Prostate gland (tissue), 2 donors: ENCODE measurements at places on chromosomes 7 and 10. TPM values are rescaled to one million over a fixed set of nuclear protein-coding genes. Genes with fewer than 3 reads are reported as not detected.
A peak's percentile ranks its signal among the peaks of the same experiment; 100 is the strongest.

The PDE6C gene
- not detected for total RNA-seq

The ARID5B gene
- total RNA-seq = 67.9 TPM

GRCh38 chr7:46764100-46764936, 817.6 kb downstream of the TNS3 start:
- no peaks in the 10 kb centered on the region for H3K36me3 ChIP-seq
- DNase-seq = peak; percentile 11

- no peak overlapping the region for H3K4me3 ChIP-seq
- no peaks in the 10 kb centered on the region for H3K27me3 ChIP-seq
- no peak for DNase-seq
- no peak overlapping the region for H3K27ac ChIP-seq
Measured at GRCh38 chr10:65377687-65378086, 1548.1 kb upstream of the LRRTM3 start.

DNA sequence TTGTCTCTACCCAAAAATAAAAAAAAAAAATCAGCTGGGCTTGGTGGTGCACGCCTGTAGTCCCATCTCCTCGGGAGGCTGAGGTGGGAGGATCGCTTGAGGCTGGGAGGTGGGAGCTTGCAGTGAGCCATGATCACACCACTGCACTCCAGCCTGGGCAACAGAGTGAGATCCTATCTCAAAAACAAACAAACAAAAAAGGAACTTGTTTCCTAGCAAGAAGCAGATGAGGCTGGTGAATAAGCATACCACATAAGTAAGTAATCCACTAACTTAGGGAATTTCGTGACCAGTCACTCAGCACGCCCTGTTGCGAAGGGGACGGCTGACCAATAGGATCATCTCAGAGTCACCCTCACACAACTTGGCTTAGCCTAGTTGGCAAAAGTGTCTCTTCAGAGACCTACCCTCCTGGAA, 64.6 kb downstream of the CUX1 start:
- no peaks in the 10 kb centered on the region for H3K36me3 ChIP-seq
- H3K4me1 ChIP-seq = peaks cover 39% of the 10 kb centered on the region
- H3K27me3 ChIP-seq = no peaks in the 10 kb centered on the region
- H3K4me3 ChIP-seq = no peak overlapping the region
- H3K27ac ChIP-seq = peak overlapping the region; percentile 92

DNA sequence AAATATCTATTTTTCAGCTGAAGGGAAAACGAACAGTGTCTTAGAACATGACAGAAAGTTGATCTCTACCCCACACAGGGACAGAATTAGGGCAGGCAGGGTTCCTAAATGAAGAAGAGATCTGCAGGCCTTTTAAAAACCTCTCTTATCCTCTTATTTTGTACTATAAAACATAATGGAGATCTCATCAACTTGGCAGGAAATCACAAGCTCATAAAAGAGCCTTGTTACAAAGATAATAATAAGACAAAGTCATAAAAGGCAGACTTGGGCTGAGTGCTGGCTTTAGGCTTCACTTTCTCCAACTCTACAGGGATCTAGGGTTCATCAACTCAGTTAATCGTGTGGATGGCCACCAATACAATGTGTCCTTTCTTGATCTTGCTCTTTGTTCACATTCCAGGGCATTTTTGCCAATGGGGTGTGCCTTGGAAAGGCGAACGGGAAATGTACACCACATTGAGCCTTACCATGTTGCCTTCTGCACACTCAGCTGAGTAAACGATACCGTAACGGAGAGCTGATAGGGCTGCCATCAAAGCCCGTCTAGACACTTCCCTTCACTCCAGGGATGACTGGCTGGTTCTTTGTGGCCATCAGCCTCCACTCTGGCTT, 7.1 kb upstream of the TEX36 start:
- peak; percentile 45 for DNase-seq
- peaks cover 7% of the 10 kb centered on the region for H3K27me3 ChIP-seq
- H3K36me3 ChIP-seq = no peaks in the 10 kb centered on the region

DNA sequence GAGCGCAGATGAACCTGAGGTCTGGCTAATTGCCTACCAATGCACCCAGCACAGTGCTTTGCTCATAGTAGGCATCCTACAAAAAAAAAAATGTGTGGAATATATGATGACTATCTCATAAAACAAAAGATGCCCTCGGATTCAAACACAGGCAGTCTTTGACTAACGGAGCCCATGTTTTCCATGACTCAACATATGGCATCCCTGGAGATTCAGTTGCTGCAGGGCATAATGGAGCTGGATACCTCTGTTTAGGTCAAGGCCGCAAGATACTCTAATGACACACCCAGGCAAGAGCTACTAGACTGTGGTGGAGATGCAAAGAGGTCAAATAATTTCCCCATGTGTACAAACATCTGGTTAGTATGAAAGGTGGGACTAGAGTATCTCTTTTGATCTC, 16.3 kb downstream of the CUBN start:
- no peak overlapping the region for H3K27ac ChIP-seq
- H3K4me3 ChIP-seq = no peak overlapping the region
- no peaks in the 10 kb centered on the region for H3K4me1 ChIP-seq
- no peaks in the 10 kb centered on the region for H3K36me3 ChIP-seq
- H3K27me3 ChIP-seq = no peaks in the 10 kb centered on the region
- no peak for DNase-seq

DNA sequence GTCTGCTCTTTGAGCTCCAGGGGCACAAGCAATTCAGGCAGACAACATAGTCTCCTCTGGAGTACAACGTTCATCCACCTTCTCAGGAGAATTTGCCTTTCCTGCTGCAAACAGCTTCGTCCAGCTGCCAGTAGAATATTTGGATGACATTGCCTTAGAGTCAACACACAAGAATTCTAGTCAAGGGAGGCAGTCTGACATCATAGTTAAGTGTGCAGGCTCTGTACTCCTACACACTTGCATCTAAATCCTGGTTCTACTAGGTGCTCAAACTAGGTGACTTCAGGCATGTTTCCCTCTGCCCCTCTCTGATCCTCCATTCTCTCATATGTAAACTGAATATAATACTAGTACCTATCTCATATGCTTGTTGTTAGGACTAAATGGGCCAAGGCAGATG, 314.8 kb downstream of the HPSE2 start:
- H3K27me3 ChIP-seq = no peaks in the 10 kb centered on the region
- no peak overlapping the region for H3K27ac ChIP-seq
- no peak overlapping the region for H3K4me3 ChIP-seq
- no peak for DNase-seq

- no peak overlapping the region for H3K4me3 ChIP-seq
- H3K27me3 ChIP-seq = no peaks in the 10 kb centered on the region
- no peak overlapping the region for H3K27ac ChIP-seq
- no peak for DNase-seq
- H3K4me1 ChIP-seq = no peaks in the 10 kb centered on the region
Measured at GRCh38 chr7:20411372-20411771, 80.7 kb downstream of the ITGB8 start.
